ENCODE measurements at places on chromosomes 1 and 21.
A peak's percentile ranks its signal among the peaks of the same experiment; 100 is the strongest.

DNA sequence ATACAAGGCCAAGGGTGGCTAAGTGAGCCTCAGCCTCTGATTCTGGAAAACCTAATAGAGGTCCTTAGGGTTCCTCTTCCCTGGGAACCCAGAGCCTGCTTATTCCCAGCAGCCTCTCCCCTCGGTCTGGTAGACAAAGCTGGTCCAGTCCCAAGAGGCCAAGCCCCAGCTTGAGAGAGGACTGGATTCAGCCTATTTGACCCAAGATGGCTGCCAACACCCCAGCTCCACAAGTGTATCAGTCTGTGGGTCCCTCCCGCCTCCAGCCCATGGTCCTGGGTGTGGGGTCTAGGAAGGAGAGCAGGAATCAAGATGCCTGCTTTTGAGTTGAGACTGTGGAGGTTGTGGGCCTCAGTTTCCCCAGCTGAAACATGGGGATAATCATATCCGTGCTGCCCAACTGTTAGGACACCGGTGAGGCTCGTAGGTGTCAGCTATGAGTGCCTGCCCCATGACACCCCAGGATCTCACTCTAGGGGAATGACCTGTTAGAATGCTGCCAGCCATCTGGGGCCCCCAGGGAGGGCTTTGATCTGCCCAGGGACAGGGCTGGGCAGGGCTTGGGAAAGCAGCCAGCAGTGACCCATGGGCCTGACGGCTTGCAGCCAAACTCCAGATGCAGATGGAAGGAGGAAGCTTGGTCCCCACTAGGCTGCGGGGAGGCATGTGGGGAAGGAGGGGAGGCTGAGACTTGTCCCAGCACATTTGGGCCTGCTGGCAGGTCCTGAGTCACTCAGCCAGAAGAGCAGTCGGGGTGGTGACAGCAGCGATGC is 45.4 kb downstream of the NUAK2 start:
- no peak for DNase-seq

DNA sequence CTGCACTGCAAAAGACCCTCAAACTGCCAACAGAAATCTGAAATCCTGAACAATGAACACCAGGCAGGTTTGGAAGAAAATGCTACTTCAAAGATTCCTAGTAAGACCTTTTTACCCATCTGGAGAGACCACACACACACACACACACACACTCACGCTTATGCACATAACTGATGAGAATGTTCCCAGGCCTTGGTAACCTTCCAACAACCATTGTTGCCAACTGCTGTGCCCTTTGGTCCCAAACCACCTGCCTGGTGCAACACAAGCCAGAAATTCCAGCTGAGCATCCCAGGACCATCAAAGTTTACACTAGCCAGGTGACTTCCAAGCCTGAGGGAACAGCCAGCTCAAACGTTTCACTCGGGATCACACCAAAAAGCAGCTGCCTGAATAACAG is 56.9 kb downstream of the SEC16B start:
- DNase-seq, result no peak

DNA sequence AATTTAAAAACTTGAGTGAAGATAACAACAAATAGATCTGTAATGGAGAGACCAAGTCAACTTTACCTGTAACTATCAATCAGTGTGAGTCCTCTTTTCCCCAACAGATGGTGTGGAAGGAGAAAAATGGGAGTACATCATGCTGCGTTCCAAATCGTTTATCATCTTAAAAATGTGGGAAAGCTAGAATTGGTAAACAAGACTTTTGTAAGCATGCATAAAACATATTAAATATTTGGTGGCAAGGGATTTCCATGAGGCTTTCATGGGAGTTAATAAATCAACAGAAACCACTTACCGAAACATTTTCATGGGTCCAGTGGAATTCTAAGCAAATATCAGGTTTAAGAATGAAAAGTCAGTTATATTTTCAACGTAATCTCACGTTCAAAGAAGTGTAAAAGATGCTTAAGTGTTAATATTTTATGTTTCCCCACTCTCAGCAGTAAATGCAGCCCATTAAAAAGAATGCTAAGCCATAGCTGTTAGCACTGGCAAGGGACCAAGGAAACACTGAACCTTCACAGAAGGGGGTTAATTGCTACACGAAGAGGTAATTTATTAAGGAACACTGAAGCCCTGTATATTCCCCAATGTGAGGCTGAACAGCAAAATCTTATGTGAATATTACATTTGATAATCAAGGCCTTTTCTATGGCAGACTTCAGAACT is 117.0 kb downstream of the ZC3H11B start:
- DNase-seq, result no peak

DNA sequence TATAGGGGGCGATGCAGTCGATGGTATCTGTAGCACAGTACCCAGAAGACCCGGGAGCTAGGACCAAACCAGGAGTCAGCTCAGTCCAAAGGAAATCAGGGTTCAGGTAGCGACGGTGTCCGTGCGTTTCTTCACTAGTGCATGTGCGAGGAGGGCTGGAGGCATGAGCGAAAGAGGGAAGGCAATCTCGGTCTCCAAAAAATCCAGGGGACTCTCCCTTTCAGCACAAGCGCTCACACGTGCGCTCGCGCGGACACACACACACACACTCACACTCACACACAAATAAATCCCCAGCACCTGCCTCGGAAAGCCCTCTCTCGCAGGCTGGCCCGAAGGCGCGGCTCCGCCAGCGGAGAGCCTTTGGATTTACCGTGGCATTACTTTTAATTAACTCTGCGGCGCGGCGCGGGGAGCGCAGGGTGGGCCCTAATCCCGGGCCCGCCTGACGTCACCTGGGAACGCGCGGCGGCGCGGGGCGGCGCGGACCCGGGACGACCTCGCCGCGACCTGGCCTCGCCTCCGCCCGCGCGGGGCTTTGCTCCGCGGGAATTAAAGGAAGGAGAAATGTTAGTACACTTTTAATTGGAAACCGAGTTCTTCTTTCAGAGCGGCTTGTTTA is 121.2 kb downstream of the LMX1A start:
- no peak for DNase-seq

- DNase-seq, result no peak
Measured at GRCh38 chr1:69587391-69587790, 19.7 kb downstream of the LRRC7 start.

DNA sequence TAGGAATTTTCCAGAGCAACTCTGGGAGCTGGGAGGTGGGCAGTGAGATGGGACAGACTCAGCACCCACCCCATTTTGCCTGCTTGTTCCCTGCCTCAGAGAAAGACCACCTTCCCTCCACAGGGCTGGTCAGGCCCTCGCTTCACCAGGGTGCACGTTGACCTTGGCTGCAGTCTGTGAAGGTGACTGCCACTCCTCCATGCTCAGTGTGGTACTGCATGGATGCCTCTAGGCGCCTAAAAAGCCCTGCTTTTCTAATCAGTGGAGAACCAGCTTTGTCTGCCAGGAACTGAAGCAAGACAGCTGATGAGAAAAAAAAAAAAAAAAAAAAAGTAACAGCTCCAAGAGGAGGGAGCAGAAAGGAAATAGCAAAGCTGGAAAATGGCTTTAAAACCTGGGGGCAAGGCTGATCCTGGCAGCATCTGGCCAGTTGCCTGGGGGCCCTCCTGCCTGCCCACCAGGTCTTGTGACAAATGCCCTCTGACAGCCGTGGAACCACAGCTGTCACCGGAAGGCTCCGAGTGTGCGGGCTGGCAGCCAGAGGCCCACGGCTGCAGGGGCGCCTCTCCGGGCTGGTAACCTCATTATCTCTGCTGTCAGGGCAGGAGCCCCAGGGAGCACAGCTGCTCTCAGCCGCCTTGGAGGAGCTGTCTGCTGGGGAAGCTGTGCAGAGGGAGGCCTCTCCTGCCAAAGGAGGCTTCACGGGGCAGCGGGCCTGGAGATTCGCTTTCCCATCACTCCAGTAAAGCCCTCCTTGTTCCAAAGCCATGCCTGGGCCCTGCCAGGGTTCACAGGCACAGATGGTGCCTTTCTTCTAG is 13.7 kb downstream of the KIAA1614 start:
- peak; percentile 63 for DNase-seq

DNA sequence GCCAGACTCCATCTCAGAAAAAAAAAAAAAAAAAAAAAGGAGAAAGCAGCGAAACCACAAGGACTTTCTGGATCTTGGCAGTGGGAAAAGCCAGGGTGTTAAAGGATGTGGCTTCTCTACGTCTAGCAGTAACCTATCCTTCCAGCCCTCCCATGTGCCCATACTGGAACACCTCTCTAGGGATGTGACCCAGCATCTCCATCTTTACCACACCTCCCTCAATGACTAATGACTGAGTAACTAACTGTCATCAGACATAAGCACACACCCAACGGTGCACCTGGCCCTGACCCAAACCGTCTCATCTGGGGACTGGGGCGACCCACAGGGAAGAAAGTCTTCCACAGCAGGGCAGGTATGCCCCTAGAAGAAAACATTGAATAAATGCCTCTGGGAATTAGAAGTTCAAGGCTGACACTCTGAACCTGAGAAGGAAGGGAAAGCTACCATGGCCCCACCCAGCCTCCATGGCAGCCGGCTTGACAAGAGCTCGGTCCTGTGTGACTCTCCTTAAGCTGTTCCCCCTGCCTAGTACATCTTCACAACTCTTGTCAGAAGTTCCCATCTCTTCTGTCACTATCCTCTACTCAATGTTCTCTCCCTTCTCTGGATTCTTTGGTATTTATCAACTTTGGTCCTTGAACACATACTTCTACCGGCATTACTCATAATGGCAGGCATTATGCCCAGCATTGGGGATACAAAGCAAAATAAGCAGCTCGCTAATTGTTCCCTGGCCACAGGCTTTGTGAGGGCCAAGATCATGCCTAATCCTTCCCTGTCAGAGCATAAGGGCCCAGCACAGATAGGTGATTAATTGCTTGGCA is 14.8 kb upstream of the PAQR6 start:
- peak; percentile 86 for DNase-seq

DNA sequence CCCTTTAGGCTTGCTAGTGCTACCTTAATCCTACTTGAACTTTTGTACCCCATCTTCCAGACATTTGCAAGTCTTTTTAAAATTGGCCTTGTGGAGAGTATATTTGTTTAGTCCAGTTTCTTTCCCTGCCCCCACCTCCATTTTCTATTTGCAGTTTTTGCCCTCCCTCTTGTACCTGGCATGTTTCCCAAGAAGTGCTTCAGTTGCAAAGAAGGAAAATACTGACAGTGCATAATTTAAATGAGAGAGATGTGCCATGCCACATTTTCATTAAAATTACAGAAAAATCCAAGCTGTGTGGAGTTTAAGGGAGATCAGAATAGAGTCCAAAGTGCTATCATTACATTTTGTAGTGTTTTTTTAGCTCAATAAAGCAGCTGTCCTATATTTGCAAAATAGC is 150.0 kb upstream of the ADGRL2 start:
- DNase-seq, result no peak

- no peak for DNase-seq
Measured at GRCh38 chr1:61506944-61507500, 217.9 kb downstream of the TM2D1 start.

GRCh38 chr1:19361611-19362147 is 49.6 kb downstream of the SLC66A1 start:
- peak; percentile 39 for DNase-seq

GRCh38 chr1:201039876-201040275 is 16.4 kb upstream of the KIF21B start:
- DNase-seq, result no peak

- DNase-seq, result no peak
Measured at GRCh38 chr21:17146426-17146825, 366.4 kb upstream of the CXADR start.
